Activated naive CD4-positive, alpha-beta T cell treated with anti-CD3 and anti-CD28 coated beads for 36 hours (primary cell): ENCODE measurements at places on chromosomes 5 and 9. TPM values are rescaled to one million over a fixed set of nuclear protein-coding genes. Genes with fewer than 3 reads are reported as not detected.
A peak's percentile ranks its signal among the peaks of the same experiment; 100 is the strongest.

Gene STPG3
- total RNA-seq, result not detected

- H3K4me3 ChIP-seq, result no peak overlapping the region
- no peaks in the 10 kb centered on the region for H3K27me3 ChIP-seq
- peaks cover 14% of the 10 kb centered on the region for H3K4me1 ChIP-seq
- H3K27ac ChIP-seq, result no peak overlapping the region
- peak; percentile 83 for DNase-seq
These were observed 40.6 kb upstream of the ITGA2 start for GRCh38 chr5:52948418-52949076.

Gene NREP
- 7.3 TPM for total RNA-seq

DNA sequence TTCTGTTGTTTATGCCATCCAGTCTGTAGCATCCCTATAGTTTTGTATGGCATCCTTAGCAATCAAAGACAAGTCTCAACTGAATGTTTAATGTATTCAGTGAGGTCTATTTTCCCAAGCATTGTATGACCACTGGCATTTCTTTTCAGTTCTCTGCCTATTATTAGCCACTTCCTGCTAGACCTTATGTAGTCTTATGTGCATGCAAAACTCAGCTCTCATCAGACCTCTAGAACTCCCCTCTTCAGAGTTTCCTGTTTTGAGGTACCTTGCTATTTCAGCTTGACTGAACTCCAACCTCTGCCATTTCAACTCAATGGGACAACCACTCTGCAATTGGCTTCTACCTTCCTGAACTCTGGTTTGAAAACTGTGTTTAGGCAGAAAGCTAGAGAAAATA, 113.2 kb downstream of the SLC25A46 start:
- no peaks in the 10 kb centered on the region for H3K4me1 ChIP-seq
- no peak overlapping the region for H3K27ac ChIP-seq
- H3K4me3 ChIP-seq, result no peak overlapping the region
- H3K36me3 ChIP-seq, result no peaks in the 10 kb centered on the region

Gene RPL7A
- total RNA-seq, result 4,111 TPM

Gene SKIC3
- 69.5 TPM for total RNA-seq

- no peaks in the 10 kb centered on the region for H3K36me3 ChIP-seq
- H3K27ac ChIP-seq, result no peak overlapping the region
- H3K27me3 ChIP-seq, result no peaks in the 10 kb centered on the region
These were observed 110.1 kb upstream of the ABCA1 start for GRCh38 chr9:105038051-105038450.

Gene OLFM1
- not detected for total RNA-seq

GRCh38 chr5:17619354-17619753, 9.2 kb downstream of the TAF11L12 start:
- H3K27ac ChIP-seq, result no peak overlapping the region
- no peak overlapping the region for H3K4me3 ChIP-seq

Gene RASEF
- not detected for total RNA-seq
